AG08396 (cell line): ENCODE measurements at places on chromosomes 16 and 17.
A peak's percentile ranks its signal among the peaks of the same experiment; 100 is the strongest.

DNA sequence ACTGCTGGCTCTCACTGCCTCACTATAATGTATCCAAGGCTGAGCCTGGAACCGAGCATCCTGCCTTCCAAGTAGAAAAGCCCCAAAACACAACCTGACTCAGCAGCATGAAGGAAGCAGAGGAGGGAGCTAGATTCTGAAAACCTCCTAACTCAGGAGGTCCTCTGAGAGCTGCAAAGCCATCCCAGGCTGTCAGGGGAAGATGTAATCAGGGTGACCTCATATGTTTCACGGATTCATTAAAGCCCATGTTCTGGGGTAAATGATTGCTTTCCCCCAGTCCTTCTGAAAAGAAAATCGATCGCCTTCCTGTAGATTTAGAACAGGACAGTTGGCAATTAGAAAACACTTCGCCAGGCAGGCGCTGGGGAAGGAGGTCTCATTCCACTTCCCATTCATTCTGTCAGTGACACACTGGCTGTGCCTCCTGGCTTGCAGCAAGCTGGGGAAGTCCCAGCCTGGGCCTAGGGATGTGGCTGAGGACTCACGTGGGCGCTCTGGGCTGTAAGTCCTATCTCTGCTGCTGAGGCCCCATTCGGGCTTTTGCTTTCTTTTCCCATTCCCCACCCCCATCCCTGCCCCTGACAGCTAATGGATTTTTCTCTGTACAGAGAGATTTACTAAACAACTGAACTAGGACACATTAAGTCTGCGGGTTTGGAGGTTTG lies 75.7 kb upstream of the TMEM132E start:
- DNase-seq = no peak

GRCh38 chr17:65533852-65534457 lies 27.5 kb downstream of the AXIN2 start:
- no peak for DNase-seq

DNA sequence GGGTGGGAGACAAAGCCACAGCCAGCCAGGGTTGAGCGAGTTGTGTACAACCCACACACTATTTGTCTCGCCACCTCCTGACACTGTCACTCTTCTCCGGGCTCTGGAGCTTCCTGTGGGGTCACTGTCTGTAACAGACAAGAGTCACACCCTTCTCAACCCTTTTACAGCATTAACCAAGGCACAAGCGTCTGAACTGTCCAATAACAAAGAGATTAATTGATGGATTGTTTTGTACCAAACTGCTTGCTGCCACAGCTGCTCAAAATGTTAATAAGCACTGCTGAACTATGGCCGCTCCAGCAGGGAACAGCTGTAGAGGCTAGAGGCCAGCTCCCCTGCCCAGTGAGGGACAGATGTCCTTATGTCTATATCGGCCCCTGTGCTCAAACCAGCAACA lies 25.2 kb upstream of the HYDIN start:
- no peak for DNase-seq

DNA sequence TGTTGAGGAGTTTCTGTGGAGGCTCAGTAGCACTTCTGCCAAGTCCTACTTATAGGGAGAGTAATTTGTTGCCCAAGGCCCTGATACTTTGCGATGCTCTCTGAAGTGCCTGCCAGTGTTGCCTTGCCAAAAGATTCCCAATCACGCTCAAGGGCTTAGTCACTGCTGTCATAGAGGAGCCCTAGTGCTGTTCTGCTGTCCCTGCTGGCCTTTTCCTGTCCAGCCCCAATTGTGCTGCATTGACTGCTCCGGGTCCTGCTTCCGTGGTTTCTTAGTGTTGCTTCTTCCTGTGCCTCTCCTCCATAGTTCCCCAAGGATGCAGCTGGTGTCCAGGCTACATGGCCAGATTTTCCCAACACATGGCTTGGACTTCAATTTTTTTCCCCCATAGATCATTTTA lies 13.9 kb downstream of the NUP93 start:
- DNase-seq = peak; percentile 58

GRCh38 chr16:26050472-26050871 lies 358.7 kb downstream of the HS3ST4 start:
- DNase-seq = no peak
